GM06990 (cell line): ENCODE measurements at places on chromosomes 11 and 22.

GRCh38 chr11:33052231-33052630, 12.9 kb downstream of the TCP11L1 start:
- DNase-seq, result no peak

GRCh38 chr11:110829873-110830272, 117.6 kb upstream of the ARHGAP20 start:
- DNase-seq, result no peak

GRCh38 chr11:47506795-47507562, 46.0 kb downstream of the CELF1 start:
- DNase-seq, result no peak

DNA sequence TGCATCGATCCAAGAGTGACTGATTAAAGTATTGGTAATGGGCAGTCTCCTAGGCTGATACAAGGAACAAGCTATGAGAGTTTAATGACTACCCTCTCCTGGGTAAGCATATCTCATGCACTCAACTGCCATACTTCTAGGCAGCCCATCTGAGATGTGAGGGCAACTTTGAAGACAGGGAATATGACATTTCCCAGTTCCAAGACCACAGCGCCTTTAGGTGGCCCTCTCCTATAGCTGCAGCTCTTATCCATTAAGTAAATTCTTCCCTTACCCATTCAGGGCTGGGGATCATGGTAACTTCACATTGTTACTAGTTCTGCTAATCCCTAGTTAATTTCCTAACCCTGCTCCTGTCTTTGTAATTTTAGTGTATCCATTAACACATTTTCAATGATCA, 157.3 kb upstream of the CTSC start:
- DNase-seq, result no peak

GRCh38 chr22:27641049-27641795, 160.3 kb downstream of the MN1 start:
- no peak for DNase-seq

DNA sequence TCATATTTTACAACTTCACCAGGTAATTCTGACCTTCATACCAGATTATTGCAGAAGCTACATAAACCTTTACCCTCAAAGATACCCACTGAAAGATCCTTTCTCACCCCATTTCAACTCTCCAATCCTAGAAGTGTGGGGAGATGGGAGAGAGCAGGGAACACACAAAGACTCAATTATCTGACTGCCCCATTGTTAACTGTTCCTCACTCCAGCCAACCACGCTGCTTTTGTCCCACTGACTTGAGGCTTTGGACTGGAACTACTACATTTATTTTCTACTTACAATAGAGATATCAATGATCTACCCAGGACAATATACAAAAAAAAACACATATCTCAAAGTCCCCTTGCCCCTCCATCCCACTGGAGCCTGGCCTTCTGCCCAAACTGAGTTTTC, 44.7 kb upstream of the SLN start:
- no peak for DNase-seq

DNA sequence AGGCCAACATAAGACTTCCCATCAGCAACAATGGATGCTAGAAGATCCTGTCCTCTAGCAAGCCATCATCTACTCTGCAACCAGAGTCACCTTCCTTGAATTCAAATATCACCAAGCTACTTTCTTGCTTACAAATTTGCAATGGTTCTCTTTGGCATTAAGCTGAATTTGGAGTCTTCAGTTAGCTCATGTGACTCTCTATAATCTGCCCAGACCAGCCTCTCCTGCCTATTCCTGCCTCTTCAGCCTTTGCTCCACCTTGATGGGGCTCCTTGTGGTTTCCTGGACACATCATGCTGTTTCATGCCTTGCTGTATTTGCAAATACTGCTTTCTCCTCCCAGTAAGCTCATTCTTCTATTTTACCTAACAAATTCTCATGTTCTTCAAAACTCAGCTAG, 82.3 kb downstream of the RASSF10 start:
- no peak for DNase-seq

DNA sequence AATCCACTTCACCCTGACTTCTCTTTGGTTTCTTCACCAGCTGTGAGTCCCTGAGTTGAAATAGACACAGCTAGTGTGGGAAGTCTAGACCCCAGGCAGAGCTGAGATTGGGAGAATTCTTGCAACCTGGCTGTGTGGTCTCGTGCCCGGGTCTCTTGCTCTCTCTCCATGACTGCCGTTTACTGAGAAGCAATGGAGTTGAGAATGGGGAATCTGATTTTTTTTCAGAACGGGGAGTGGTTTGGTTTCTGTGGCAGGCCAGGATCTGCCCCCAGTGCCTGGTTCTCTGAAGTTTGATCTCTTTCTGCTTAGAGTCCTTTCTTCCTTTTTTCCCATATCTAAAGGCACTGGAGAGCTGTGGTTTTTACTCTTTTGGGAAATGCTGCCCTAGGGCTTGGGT, 1.5 kb downstream of the SIDT2 start:
- no peak for DNase-seq

DNA sequence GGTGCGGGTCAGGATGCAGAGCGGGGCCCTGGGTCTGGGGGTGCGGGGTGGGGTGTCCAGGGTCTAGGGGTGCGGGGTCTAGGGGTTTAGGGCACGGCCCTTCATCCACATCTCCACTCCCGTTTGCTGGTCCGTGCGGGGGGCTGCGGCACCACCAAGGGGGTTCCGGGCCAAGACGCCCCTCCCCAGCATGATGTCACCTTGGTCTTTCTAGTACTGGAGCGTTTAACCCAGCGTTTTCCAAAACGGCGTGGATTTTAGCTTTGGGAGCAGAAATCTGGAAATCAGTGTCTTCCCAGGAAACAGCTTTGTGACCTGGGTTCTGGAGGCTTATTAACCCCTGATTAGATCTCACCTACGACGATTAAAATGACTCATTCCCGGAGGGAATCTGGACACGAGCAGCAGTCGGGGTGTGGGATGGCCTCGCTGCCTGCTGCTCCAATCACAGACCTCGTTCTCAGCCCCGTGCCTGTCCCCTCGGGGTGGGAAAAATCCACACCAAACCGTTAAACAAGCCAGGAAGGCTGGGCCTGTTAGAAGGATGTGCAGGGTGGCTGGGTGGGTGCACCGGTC, 759 bp downstream of the AP2A2 start:
- DNase-seq, result no peak

- DNase-seq, result no peak
Observed at GRCh38 chr11:74102321-74102720, 68.5 kb downstream of the C2CD3 start.

DNA sequence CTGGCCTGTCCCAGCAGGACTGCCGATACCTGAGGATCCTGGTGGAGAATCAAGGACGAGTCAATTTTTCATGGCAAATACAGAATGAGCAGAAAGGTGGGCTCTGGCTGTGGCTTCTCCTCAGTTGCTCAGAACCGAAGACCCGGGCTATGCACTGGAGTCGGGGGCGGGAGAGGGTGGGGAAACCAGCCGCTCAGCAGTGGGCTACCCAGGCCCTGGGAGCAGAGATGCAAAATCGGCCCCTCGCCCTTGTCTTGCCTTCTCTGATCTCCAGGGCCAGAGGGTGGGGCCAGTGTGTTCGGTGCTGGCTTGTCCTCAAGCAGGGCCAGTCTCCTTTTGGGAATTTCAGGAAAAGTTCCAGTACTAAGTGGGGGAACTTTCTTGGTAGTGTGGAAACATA, 18.4 kb upstream of the GLB1L2 start:
- DNase-seq, result no peak

- no peak for DNase-seq
Observed at GRCh38 chr11:29051935-29052334, 943.7 kb downstream of the METTL15 start.
